Activated CD4-positive, CD25-positive, alpha-beta regulatory T cell (primary cell): ENCODE measurements at places on chromosomes 3 and 15.

DNA sequence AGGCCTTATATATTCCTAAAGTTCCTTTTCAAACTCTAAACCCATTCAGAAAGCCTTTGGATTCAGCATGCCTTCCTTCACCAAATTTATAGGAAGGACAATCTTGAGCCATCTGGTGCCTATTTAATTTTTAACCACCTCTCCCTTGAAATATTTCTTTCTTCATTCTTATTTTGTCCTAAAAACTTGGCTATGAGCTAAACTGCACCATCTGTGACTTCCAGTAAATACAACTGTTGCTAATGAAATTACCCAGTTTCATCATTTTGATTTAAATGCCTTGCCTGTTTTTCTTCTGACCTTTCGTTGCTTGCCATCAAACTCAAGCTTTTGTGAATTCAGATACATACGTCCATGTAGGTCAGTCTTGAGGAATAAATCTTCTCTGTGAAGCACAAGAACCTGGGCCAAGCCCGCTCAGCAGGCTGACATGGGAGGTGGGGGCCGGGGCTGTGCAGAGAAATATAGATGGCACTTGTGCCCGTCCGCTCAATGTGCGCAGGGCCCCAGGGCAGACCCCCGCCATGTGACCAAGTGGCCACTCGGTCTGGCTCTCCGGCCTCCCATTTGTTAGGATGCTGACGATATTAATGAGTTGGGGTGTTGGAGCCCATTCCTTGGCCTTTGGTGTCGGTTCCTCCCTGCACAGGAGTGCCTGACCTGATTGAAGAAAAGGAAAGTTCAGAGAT is 335.9 kb downstream of the VPS13C start:
- no peak for DNase-seq

DNA sequence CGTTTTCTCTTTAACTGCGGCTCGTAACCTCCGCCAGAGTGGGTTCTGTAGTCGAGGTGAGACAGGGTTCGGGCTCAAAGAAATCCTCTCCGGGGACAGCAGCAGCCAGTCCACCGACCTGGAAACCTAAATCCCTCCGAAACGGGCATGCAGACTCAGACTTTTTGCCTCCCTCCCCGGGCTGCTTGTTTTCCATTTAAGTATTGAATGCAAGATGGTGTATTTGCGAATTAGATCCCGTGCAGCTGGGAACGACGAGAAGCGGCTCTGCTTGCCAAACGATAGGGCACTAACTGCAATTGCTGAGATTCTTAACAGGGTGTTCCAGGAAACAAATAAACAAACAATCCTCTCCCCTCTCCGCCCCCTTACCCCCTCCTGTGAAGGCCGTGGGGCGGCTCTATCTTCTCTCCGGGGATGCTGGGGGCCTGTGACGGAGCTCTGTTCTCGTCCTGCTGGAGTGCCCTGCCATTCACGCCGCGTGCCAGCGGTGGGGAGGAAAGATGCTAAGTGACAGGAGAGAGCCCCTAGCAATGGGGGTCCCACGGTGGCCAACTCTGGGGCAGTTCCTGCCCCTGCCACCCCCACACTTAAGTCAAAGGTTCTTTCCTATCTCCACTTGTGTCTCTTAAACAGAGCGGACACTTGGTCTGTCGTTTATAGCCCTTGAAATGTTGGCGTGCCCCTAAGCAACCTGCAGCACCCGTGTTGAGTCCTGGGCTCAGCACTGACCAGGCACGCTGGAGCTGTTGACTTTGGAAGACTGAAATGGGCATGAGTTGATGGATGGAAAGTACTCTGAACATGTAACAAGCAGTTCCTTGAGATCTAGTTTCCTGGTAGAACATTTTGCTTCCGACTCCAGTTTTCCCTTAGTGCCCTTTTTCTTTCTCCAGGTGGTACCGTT is 1.3 kb upstream of the ETV5 start:
- DNase-seq = no peak

DNA sequence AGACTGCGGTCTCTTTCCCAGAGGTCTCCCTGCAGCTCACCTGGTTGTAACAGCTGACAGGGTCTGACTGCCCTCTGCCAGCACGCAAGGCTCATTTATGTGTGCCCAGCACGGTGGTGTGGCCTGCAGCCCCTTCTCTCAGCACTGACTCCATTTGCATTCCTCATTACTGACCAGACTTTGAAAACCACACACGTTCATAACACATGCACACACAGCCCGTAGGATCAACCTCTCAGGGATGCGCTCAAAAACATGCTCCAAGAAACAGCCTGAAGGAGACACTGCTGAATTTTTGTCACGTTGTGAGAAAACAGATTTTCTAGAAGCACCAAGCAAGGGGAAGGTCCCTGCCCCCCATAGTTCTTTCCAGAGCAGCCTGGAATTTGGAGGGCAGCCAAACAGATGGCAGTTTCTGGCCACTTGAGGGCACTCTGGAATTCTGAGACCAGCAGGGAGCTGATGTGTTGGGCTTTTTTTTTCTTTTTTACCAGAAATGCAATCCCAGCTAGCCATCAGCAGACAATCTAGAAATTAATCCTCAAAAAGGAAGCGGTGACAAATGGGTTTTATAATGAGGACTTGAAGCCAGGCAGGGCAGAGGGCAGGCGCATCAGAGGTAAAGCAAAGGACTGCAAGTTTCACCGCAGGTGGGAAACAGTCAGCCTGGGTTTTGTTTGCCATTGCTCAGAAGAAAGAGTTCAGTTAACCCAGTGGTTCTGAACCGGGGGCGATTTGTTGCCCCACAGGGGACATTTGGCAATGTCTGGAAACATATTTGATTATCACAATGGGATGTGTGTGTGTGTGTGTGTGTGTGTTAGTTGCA is 170.5 kb upstream of the PROK2 start:
- DNase-seq = no peak

- DNase-seq = no peak
Observed at GRCh38 chr3:69121950-69122349, 445 bp downstream of the LMOD3 start.

DNA sequence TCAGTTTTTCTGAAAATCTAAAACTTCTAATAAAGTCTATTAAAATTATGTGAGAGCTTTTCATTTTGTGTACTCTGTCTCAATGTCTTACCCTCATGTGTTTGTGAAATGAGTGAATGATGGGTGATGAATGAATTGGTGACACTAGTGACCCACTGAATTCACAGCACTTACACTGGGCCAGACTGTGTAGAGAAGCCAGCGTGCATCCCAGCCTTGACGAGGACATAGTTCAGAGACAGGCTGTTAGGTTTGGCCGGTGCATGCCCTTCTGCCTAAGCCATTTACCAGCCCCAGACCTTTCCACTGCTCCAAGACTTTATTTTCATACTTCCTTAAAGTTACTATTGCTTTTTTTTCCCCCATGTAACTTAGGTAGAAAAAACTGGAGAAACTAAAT is 38.8 kb downstream of the FBXO22 start:
- no peak for DNase-seq
